ENCODE measurements at places on chromosomes 13 and 19. TPM values are rescaled to one million over a fixed set of nuclear protein-coding genes. Genes with fewer than 3 reads are reported as not detected.

DNA sequence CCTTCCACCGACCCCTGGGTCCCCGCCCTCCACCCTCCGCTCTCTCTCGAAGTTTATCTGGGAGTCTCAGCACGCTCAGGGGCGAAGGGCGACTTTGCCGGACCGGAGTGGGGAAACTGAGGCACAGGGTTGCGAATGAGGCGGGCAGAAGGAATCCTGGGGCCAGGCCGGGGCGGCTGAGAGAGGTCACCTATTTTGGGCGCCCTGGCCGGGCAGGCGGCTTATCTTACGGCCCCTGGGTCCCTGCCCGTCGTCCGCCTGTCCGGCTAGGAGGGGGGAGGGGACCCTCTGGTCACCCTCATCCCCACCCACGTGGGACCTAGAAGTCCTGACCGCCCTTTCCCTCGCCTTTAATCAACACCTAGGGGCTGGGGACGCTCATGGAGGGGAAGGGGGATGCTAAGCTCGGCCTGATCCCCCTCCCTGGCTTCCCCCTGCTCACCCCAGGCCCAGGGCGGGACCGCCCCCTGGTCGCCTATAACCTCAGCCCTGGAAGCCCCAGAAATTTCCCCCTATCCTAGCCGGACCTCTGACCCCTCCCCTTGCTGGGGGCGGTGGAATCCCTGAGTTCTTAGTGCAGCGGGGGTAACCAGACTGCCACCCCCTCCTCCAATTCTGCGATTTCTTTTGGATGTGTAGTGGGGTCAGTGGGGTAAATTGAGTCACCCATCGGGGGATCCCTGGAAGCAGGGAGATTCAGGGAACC is 556 bp downstream of the TRIP10 start:
- peak; percentile 63 for DNase-seq

The HTR2A gene
- 0.65 TPM for total RNA-seq

DNA sequence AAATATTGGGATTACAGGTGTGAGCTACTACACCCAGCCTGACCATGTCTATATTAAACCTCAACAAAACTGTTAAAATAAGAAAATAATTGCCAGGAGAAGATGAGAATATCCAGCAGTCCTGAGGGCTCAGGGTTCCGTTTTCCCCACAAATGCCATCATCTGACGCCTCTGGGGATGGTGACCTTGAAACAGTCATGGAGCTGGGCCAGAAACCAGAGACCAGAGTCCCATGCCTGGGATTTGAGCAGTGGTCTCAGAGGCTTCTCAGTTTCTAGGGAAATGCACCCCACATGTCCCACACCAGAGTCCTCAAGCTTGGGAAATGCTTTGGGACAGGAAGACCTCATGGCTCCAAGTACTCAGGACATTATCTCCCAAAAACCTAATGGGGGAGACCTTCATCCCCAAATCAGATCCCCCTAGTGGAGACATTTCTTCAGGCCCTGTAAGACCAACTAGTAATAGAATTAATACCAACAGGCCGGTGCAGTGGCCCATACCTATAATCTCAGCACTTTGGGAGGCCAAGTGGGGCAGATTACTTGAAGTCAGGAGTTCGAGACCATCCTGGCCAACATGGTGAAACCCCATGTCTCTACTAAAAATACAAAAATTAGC is 2.9 kb upstream of the MAP1S start:
- no peak for DNase-seq

The ZNF610 gene
- 1.3 TPM for total RNA-seq

- no peak for DNase-seq
These were observed 60.1 kb downstream of the DACH1 start for GRCh38 chr13:71806886-71807285.

- no peak for DNase-seq
These were observed 1006.5 kb downstream of the DIAPH3 start for GRCh38 chr13:59157181-59157580.

The PLD3 gene
- total RNA-seq = 193 TPM

GRCh38 chr19:2479556-2480194 is 3.7 kb downstream of the GADD45B start:
- peak; percentile 44 for DNase-seq

DNA sequence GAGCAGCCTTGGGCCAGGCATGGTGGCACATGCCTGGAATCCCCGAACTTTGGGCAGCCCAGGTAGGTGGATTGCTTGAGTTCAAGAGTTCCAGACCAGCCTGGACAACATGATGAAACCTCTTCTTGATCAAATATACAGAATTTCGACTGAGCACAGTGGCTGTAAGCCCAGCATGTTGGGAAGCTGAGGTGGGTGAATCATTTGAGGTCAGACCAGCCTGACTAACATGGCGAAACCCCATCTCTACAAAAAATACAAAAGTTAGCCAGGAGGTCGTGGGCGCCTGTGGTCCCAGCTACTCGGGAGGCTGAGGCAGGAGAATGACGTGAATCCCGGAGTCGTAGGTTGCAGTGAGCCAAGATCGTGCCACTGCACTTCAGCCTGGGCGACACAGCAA is 8.0 kb upstream of the NLRP7 start:
- DNase-seq = no peak

GRCh38 chr13:41029629-41030028 is 10.5 kb upstream of the ELF1 start:
- DNase-seq = no peak

GRCh38 chr13:21229241-21230024 is 53.0 kb downstream of the MRPL57 start:
- DNase-seq = no peak

GRCh38 chr13:51637852-51638215 is 53.6 kb downstream of the WDFY2 start:
- DNase-seq = no peak

The ZNF324B gene
- 3.9 TPM for total RNA-seq

The SERP2 gene
- total RNA-seq = 14.6 TPM

GRCh38 chr13:35474496-35475211 is 1.8 kb downstream of the MAB21L1 start:
- DNase-seq = no peak

DNA sequence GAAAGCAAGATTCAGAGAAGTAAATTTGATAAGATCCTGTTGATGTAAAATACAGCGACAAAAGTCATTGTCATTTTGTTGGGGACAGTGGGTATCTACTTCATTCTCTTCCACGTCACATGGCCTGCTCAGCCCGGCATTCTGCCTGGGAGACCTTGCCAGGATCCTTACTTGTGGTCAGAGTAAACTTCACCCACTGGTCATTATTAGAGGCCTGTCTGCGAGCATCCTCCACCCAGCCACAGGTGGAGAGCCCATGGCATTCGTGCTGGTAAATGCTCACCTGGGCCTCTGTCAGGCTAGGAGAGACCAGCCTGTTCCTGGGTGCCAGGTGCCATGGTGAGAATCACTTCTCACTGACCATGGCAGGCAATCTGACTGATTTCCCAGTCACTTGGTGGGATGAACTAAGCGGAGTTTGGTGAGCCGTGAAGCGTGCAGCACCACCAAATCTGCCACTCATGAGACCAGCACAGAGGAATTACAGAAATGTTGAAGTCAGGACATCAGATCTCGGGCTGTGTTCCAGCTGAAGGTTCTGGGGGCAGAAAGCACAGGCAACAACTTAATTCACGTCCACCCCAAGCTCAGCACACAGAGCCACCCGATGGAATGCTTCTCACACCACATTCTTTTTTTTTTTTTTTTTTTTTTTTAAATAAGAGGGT is 107.0 kb downstream of the SIPA1L3 start:
- DNase-seq = no peak

All from left cardiac atrium (tissue), 4 donors.